Esophagus muscularis mucosa (tissue), 4 donors: ENCODE measurements at places on chromosomes 3 and 15. TPM values are rescaled to one million over a fixed set of nuclear protein-coding genes. Genes with fewer than 3 reads are reported as not detected.

PDIA3 gene
- 256 TPM for total RNA-seq

GRCh38 chr3:178260887-178261565 is 275.2 kb upstream of the KCNMB2 start:
- no peaks in the 10 kb centered on the region for H3K27me3 ChIP-seq
- H3K4me1 ChIP-seq: peaks cover 7% of the 10 kb centered on the region
- no peaks in the 10 kb centered on the region for H3K36me3 ChIP-seq
- no peak overlapping the region for H3K27ac ChIP-seq

GRCh38 chr3:110479731-110480130 is 591.9 kb upstream of the NECTIN3 start:
- H3K27me3 ChIP-seq: no peaks in the 10 kb centered on the region
- no peaks in the 10 kb centered on the region for H3K4me1 ChIP-seq
- no peak overlapping the region for H3K4me3 ChIP-seq
- no peak for DNase-seq
- no peaks in the 10 kb centered on the region for H3K36me3 ChIP-seq

- no peaks in the 10 kb centered on the region for H3K36me3 ChIP-seq
- DNase-seq: no peak
- no peak overlapping the region for H3K4me3 ChIP-seq
- H3K27me3 ChIP-seq: no peaks in the 10 kb centered on the region
These were observed 72.7 kb upstream of the TSPAN3 start for GRCh38 chr15:77143616-77144015.
